ENCODE measurements at places on chromosomes 13 and 19. TPM values are rescaled to one million over a fixed set of nuclear protein-coding genes. Genes with fewer than 3 reads are reported as not detected.

GRCh38 chr13:30509254-30510050 lies 43.7 kb upstream of the HMGB1 start:
- no peak for DNase-seq

SIGLEC14 gene
- total RNA-seq, result not detected

GRCh38 chr13:24220086-24220703 lies 59.7 kb downstream of the SPATA13 start:
- DNase-seq, result no peak

- no peak for DNase-seq
Measured at GRCh38 chr13:75910591-75910990, 274.5 kb downstream of the LMO7 start.

DNA sequence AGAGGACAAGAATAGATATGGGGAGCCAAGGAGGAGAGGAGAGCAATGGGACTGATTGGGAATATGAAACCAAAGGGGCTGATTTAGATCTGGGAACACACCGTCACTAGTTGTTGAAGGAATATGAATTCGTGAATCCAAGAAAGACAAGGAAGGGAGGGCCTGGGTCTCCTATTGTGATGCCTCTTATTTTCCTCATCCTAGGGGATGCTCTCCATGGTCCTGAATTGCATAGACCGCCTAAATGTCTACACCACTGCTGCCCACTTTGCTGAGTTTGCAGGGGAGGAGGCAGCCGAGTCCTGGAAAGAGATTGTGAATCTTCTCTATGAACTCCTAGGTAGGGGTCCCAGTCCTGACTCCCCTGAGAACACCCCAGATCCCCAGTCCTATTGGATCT lies 21.5 kb downstream of the RYR1 start:
- DNase-seq, result no peak

DNA sequence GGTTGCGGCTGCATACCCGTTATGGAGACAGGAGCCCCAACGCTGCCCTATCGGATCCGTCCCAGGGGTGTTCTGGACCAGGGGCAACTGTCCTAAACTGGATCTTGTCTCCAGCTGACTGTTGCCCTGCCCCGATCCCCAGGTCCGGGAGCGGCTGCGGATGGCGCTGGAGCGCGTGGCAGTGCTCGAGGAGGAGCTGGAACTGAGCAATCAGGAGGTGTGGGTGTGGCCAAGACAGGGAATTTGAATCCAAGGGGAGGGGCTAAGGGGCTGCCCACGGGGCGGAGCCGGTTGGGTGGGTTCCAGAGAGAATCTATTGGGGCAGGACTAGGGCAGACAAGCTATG lies 9.9 kb downstream of the PPFIA3 start:
- no peak for DNase-seq

TMEM221 gene
- total RNA-seq, result 0.46 TPM

- DNase-seq, result no peak
Measured at GRCh38 chr13:84784443-84785153, 902.3 kb upstream of the SLITRK1 start.

DNA sequence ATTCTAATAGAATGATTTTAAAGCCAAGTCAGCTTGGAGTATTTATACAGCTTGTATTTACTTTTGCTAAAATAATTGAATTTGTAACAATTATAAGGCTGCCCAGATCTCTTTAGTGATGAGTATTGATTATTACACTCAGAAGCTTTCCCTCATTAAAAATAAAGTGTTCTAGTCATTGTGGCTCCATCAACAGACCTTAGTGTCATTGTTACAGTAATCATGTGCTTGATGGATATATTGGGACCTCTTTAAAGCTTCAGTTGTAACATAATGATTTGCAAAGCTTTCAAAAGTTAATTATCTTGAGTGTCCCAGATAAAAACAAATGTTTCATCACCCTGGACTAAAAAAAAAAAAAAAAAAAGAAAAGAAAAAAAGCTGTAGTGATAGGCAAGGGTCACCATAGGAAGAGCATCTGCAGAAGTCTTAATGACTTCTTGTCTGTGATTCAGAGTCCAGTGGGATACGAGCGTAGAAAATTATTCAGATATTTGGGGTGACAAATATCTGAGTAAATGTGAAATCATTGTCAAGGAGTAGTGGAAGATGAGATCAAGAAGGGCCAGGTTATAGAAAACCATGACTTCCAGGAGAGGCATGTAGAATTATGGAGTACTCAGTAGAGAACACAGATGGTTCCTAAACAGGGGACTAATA lies 369.6 kb downstream of the DCT start:
- no peak for DNase-seq

IL12RB1 gene
- 1.3 TPM for total RNA-seq

- no peak for DNase-seq
Measured at GRCh38 chr13:112324116-112324515, 52.0 kb upstream of the SPACA7 start.

DNA sequence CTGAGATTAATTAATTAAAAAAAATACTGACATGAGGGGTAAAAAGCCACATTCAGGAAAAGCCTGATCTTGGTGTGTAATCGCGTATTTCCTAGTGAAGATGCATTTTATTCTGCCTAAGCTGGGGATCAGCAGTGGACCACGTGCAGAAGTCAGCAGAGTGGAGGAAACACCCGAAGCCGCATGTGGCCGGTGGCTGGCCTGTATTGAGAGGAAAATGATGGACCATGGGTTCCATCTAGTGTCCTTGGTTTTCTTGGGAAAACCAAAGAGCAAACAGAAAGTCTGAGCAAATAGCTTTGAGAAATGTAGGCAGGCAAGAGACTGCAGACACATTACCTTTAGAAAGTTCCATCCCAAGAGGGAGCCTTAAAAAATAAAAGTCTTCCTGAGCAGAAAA lies 23.7 kb upstream of the SHISA2 start:
- DNase-seq, result no peak

- no peak for DNase-seq
Measured at GRCh38 chr13:86188170-86188569, 389.0 kb upstream of the SLITRK6 start.

DNA sequence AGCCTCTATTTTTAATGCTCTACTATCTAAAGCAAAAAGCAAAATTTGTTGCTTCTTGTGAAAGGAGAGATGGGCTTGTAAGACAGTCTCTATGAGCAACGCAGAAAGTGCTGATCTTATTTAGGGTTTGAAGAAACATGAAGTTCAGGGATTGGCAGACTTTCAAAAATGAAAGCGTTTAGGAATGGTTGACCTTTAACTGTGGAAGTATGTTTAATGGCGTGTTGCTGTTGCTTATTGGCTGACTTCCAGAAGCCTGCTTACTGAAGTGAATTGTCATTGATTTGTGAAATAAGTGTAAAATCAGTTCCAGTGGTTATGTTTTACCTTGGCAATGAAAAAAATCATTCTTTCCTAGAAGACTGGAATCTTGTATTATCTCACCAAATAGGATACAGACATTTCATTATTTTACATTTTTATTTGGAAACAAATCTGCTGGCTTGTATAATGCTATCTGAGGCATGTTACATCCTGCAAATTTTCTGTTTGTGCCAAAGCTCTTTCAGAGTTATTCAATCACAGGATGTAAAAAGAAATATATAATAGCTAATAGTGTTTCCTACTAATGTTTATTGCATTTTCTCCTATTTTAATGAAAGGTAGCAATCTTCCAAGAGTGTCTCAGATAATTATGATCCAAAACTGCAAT lies 221.3 kb upstream of the SLITRK6 start:
- no peak for DNase-seq

DNA sequence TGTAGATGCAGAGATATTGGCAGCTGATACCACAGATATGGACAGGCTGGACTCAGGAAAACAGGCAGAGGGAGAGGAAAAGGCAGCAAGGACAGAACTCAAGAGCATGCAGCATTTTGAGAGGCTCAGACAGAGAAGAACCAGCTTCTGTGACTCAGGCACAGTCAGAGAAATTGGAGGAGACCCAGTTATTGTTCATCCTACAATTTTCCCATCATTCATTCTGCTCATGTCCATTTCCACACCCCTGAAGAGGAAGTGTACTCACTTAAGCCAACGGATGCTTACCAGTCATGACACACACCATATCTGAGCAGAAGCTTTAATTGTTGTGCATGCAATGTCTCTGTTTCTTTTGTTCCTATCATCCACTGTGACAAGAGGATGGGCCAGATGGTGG lies 359.8 kb upstream of the HTR2A start:
- no peak for DNase-seq

DNA sequence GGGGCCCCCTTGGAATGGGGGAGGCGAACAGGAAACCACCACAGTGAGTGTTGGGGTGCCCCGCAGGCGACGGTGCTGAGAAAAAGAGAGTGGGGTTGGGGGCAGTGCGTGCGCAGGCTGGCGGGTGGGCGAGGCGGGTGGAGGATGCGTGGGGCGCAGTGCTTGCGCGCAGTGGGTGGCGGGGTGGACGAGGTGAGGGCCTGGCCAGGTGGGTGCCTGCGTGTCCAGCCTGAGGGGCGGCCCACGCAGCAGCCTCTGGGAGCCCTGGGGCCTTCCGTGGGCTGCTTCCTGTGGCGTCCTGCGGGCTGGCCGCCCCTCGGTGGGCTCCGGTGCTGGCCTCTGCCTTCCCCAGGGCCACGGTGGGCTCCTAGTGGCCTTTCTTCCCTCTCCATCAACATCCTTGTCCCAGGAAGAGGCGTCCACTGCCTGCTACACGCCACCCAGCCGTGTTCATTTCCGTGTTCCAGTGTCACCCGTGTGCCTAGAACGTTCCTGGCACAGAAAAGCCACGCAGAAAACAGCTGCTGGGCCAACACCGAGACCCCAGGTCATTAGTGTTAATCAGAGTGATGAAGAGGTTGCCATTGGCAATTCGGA lies 7.1 kb downstream of the ATP11A start:
- no peak for DNase-seq

- DNase-seq, result no peak
Measured at GRCh38 chr19:35533822-35534392, 651 bp downstream of the GAPDHS start.

GRCh38 chr19:46426035-46426505 lies 2.7 kb downstream of the PNMA8C start:
- no peak for DNase-seq

KRTDAP gene
- total RNA-seq, result not detected

DNA sequence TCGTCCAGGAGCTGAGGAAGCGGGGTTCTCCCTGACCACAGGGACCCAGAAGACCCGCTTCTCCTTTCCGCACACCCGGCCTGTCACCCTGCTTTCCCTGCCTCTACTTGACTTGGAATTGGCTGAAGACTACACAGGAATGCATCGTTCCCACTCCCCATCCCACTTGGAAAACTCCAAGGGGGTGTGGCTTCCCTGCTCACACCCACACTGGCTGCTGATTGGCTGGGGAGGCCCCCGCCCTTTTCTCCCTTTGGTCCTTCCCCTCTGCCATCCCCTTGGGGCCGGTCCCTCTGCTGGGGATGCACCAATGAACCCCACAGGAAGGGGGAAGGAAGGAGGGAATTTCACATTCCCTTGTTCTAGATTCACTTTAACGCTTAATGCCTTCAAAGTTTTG lies 18.9 kb downstream of the VASP start:
- DNase-seq, result no peak

DNA sequence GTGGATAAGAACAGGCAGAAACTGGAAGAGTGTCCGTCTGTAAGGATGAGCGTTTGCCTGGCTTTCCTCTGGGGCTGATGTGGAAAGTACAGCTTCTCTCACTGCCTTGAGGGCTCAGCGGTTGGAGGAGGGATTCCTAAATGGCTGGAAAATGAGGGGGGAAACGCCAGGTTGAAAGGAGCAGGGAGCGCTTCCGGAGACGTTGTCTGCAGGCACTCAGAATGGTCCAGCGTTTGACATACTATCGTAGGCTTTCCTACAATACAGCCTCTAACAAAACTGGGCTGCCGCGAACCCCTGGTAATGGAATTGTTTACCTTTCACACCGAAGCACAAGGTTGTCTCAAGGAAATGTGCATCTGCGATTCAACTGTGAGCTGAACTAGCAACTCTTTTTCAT lies 39.9 kb downstream of the MRPL57 start:
- DNase-seq, result no peak

GRCh38 chr19:29819986-29820385 lies 8.2 kb downstream of the CCNE1 start:
- no peak for DNase-seq

SRRM5 gene
- 0.12 TPM for total RNA-seq

GRCh38 chr13:75963302-75963701 lies 327.2 kb downstream of the LMO7 start:
- DNase-seq, result no peak

CALR gene
- total RNA-seq, result 570 TPM

DNA sequence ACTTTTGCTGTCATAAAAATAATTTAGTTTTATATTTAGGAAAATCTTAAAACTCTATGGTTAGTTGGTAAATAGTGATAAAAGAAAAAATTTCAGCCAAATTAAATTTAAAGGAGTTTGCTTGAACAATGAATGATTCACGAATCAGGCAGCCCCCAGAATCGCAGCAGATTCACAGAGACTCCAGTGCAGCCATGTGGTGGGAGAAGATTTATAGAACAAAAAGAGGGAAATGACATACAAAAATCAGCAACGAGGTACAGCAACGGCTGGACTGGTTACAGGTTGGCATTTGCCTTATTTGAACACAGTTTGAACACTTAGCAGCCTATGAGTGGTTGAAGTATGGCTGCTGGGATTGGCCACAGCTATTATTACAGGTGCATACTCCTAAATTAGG lies 96.4 kb upstream of the MYCBP2 start:
- no peak for DNase-seq

GRCh38 chr19:43439032-43439708 lies 24.5 kb downstream of the TEX101 start:
- no peak for DNase-seq

HMG20B gene
- total RNA-seq, result 61.9 TPM

TRIM28 gene
- 151 TPM for total RNA-seq

DNA sequence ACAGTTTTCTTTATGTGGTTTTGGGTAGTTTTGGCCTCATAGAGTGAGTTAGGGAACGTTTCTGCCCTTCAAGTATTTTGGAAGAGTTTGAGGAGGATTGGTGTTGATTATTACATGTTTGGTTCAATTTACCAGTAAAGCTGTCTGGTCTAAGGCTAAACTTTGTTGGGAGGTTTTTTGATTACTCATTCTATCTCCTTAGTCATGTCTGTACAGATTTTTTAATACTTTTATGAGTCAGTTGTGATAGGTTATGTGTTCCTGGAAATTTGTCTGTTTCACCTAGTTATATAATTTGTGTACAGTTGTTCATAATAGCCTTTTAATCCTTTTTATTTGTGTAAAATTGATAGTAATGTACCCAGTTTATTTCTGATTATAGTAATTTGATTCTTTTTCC lies 20.4 kb downstream of the RNF17 start:
- DNase-seq, result no peak

ATP4A gene
- total RNA-seq, result not detected

- DNase-seq, result no peak
Measured at GRCh38 chr13:44648392-44649103, 72.4 kb upstream of the TSC22D1 start.
